ENCODE measurements at places on chromosomes 6 and 20.

- DNase-seq, result no peak
These were observed 152.3 kb upstream of the SCGN start for GRCh38 chr6:25499615-25500235.

DNA sequence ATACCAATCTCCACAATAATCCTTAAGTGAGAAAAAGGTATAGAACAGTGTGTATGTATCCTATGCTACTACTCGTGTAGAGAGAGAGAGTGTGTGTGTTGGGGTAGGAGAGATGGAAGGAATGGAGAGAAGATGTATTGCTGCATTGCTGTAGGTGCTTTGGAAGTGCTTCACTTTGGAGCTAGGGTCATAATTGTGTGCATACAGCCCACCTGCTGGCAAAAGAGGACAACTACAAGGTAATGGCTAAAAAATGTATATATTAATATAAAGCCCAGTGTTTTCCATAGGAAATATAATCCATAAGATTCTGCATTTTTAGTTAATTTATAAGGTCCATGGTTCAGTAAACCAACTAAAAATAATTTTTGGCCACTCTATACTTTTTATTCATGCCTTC lies 36.1 kb downstream of the SERAC1 start:
- peak; percentile 19 for DNase-seq

GRCh38 chr20:39651645-39652325 lies 689.6 kb downstream of the DHX35 start:
- no peak for DNase-seq

GRCh38 chr20:55143601-55144000 lies 668.2 kb downstream of the DOK5 start:
- no peak for DNase-seq

DNA sequence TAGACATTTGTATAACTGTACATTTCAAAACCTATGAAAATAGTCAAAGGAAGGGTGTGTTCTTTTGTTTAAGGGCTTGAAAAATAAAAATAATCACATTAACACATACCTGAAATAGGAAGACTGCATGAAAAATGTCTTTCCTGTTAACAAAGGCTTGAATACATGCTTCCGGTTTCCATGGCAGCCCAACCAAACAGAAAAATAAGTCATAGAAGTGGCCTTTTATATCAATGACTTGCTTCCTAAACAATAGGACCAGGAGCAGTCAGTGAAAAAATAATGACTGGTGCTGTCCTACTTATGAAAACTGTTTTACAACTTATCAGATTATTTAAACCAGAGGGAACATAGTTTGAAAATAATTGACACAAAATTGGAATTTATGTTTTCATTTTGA lies 412.6 kb upstream of the PLCB4 start:
- DNase-seq, result no peak

- no peak for DNase-seq
These were observed 230.2 kb downstream of the PTPRK start for GRCh38 chr6:128290221-128290620.

- no peak for DNase-seq
These were observed 114.5 kb downstream of the SLC16A10 start for GRCh38 chr6:111201764-111202163.

DNA sequence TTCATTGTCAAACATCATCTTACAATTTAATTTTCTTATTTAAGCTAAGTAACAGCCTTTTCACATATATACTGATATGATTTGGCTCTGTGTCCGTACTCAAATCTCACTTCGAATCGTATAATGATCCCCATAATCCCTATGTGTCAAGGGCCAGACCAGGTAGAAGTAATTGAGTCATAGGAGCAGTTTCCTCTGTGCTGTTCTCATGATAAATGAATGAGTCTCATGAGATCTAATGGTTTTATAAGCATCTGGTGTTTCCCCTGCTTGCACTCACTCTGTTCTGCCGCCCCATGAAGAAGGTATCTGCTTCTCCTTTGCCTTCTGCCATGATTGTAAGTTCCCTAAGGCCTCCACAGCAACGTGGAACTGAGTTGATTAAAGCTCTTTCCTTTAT lies 25.1 kb upstream of the CMTR1 start:
- DNase-seq, result no peak

DNA sequence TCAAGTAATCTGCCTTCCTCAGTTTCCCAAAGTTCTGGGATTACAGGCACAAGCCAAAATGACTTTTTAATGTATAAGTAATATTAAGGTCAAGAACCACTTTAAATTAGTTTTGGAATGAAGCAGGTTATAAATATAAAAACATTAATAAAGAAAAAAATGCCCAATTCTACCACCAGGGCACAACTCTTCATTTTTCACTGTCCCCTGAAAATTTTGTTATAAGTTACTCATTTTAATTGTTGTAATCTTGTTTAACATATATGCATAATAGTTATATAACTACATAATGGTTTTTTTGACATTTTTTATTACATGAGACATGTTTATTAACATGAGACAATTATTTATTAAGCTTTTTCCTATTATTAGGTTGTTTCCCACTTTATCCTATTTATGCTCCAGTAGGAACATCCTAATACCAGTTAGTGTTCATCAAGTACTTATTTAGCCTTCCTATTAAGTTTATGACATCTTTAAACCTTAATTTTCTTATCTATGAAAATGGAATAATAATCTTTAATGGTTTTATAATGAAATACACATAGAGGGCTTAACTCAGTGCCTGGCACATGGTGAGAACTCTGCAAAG lies 182.1 kb upstream of the SCGN start:
- DNase-seq, result no peak

DNA sequence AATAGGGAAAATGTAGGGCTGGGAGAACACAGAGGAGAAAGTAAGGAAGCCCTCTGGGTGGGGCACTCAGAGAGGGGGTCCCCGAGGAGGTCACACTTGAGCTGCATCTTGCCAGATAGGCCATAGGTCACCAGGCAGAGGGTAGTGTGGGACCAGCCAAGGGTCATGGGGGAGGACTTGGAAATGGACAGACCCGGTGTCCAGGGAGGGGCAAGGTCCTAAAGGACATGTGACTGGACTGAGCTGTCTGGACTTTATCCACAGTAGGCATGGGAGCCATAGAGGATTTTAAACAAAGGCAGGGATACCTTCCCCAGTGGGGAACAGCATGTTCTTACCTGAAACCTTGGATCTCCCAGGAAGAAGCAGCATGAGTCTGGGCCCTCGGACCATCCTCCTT lies 266.7 kb downstream of the LRFN2 start:
- no peak for DNase-seq

- no peak for DNase-seq
These were observed 86.4 kb upstream of the ARG1 start for GRCh38 chr6:131486608-131487007.

- peak; percentile 51 for DNase-seq
These were observed 21.6 kb downstream of the TFEB start for GRCh38 chr6:41713650-41714291.

DNA sequence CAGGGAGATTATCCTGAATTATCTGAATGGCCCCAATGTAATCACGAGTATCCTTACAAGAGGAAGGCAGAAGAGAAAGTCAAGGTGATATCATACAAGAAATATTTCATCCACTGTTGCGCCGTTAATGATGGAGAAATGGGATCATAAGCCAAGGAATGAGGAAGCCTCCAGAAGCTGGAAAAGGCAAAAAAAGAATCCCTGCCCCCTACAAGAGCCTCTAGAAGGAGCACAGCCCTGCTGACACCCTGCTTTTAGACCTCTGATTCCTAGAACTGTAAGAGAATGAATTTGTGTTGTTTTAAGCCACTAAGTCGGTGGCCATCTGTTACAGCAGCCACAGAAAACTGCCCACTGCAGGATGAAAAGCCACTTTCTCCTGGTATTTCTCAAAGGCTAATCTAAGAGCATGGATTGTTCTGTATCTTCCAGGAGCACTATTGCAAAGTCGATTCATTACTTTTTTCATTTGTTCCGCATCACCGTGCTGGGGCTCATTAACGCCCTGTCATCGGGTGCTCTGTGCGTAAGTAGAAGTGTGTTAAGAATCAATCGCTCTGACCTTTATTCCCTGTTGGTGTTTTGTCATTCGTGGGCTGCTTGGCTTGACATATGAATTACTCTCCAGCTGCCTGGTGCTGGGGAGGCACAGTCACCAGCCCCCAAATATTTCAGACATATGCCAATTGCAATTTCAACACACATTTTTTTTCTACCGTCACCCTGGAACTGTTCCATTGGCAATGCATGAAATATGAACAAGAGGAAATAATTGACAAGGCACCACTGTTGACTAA lies 117.0 kb downstream of the PCSK2 start:
- DNase-seq, result no peak

DNA sequence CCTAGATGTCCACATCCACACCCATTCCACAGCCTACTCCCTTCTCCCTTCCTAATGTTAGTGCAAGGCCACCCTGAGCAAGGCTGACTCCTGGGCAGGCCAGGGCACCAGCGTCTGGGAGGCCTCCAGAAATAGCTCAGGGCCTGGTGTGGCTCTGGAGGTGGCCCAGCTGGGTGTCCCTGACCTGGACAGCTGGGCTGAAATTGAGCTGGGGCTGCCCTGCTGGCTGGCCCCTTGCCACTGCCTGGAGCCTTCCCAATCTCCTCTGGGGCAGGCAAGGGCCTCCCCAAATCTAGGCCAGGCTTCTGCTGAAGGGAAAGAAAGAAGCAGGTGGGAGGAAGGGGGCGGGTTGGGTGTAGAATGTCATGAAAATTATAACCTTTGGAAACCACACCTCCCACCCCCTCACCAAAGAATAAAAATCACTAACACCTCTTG lies 2.1 kb downstream of the FAM110A start:
- peak; percentile 52 for DNase-seq

GRCh38 chr6:24472181-24472580 lies 17.2 kb downstream of the GPLD1 start:
- no peak for DNase-seq

GRCh38 chr6:149060300-149060984 lies 257.1 kb upstream of the TAB2 start:
- peak; percentile 66 for DNase-seq

- DNase-seq, result no peak
These were observed 110.1 kb upstream of the GPR6 start for GRCh38 chr6:109867970-109868358.

GRCh38 chr20:38599410-38599882 lies 2.2 kb upstream of the ARHGAP40 start:
- DNase-seq, result no peak

DNA sequence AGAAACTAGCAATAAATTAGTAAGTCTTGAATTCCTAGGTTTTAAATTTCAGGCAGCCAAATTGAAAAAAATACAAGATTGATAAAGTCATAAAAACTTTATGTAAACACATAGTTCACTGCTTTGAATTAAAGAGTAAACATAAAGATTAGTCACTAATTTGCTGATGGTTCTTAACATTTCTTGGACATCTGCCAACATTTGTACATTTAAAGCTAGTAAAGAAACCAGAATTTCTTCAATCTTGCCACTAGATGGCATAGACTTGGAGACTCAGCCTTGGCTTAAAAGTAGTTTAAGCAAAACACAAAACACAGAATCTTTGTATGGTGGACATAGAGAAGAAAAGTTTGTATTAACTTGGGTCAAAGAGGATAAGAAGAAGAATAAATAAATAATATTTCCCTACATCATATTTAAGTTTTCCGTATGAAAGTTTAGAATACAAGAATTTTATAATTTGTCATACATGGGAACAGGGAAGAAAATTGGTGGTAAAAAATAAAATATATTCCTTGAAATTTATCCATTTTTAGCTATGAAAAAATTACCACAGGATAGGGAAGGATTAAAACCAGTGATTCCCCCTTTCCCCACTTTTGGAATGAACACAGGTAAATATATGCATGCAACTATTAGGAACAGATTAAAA lies 41.7 kb upstream of the FAM135A start:
- DNase-seq, result no peak

GRCh38 chr6:15659181-15659580 lies 3.6 kb downstream of the DTNBP1 start:
- DNase-seq, result no peak

DNA sequence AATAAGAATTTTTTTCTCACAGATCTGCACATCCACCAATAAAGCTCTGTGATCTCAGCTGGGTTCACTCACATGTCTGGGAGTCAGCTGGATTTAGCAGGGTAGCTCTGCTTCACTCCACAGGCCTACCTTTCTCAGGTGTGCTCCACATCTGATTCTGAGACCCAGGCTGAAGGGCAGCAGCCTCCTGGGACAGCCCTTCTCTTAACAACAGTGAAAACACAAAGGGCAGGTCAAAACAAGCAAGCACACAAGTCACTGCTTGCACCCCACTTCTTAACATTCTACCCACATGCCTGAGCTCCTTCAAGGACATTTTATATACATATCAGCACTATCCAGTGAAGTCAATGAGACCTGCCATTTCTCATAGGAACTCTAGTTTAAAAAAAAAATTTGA lies 96.0 kb upstream of the MAP3K4 start:
- DNase-seq, result no peak

- no peak for DNase-seq
These were observed 19.8 kb downstream of the TAB2 start for GRCh38 chr6:149337320-149337719.

GRCh38 chr6:15458021-15458459 lies 204.8 kb downstream of the DTNBP1 start:
- no peak for DNase-seq

DNA sequence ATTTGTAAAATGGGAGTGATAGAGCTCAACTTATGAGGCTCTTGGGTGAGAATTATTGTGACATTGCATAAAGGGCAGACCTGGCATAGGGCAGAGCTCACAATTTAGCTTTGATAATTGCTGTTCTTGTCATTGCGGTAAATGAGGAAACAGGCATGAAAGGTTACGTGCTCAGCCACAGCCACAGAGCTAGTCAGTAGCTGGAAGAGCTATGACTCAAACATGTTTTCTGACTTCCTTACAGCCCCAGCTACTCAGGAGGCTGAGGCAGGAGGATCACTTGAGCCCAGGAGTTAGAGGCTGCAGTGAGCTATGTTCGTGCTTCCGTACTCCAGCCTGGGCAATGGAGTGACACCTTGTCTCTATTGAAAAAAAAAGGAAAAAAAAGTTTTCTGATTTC lies 3.5 kb upstream of the GHRH start:
- peak; percentile 33 for DNase-seq

GRCh38 chr6:23013776-23014175 lies 444.4 kb downstream of the HDGFL1 start:
- no peak for DNase-seq

- DNase-seq, result no peak
These were observed 116.6 kb downstream of the FOXC1 start for GRCh38 chr6:1726341-1726768.

GRCh38 chr6:90190752-90191395 lies 105.8 kb downstream of the BACH2 start:
- no peak for DNase-seq
